ENCODE measurements at places on chromosomes 11 and 22.
A peak's percentile ranks its signal among the peaks of the same experiment; 100 is the strongest.

- no peak for DNase-seq
Observed at GRCh38 chr11:103703437-103703836, 333.0 kb upstream of the DDI1 start.

DNA sequence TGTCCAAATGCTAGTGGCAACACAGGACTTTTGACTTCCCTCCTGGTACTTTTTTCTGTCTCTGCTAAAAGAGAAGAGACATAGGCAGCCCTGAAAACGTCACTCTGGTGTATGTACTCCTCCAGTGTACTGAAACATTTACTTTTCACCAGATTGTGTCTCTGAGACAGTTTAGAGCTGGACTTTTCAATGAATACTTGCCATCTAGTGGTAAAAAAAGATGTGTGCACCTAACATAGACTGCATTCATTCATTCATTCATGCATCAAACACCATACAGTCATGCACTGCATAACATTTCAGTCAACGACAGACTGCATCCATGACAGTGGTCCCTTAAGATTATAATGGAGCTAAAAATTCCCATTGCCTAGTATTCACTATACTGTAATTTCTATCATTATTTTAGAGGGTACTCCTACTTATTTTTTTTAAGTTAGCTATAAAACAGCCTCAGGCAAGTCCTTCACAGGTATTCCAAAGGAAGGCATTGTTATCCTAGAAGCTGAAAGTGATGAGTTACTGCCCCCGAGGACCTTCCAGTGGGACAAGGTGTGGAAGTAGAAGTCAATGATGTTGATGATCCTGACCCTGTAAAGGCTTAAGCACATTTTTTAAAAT is 186.2 kb downstream of the SPON1 start:
- peak; percentile 39 for DNase-seq

DNA sequence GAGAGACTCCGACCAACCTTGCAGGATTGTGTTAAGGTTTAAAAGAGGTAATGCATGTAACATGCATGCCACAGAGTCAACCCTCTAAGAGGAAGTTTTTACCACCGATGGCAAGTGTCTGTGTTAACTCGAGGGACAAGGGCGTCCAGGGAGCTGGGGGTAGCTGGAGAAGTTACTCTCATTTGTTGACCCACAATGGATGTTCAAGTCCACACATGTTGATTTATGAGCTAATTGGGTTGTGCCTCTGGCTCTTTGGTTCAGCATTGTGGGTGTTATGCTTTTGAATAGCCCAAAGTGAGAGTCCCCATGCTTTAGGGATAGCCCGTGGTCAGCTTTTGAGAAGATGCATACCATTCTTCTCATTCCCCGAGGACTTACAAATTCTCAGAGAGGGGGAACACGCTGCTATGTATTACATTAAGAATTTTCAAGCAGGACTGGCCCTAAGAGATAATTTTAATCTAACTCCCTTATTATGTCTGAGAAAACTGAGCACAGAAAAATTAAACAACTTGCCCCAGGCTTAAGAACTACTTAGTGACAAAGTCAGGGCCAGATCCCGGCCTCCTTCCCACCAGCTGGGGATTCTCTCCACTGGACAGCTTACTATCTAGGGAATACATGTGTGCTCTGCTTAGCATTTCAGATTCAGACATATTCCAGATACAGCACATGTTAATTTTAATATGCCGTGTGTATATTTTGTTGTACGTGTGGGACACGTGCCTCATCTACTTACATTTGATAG is 5.2 kb upstream of the PLET1 start:
- no peak for DNase-seq

DNA sequence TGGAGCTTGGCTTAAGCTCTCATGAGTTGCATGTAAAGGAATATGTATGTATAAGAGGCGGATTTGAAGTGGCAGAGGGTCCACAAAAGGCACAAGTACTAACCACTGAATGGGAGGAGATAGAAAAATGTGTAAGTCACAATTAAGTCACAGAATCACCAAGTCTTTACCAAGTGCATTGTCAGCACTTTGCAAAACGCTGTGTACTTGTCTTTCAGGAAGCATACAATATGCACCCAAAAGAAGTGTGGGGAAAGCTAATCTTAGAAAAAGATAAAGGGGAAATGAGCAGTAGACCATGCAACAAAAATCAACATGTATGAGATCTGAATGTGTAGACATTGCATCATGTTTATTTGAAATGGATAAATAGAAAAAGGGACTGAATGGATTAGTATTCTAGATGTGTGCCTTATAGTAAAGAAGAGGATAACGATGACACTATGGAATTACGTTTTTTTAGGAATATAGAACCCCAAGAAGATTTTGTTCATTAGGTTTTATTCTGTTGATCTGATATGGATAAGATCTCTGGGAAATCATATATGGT is 4.5 kb downstream of the CNTF start:
- DNase-seq = no peak

DNA sequence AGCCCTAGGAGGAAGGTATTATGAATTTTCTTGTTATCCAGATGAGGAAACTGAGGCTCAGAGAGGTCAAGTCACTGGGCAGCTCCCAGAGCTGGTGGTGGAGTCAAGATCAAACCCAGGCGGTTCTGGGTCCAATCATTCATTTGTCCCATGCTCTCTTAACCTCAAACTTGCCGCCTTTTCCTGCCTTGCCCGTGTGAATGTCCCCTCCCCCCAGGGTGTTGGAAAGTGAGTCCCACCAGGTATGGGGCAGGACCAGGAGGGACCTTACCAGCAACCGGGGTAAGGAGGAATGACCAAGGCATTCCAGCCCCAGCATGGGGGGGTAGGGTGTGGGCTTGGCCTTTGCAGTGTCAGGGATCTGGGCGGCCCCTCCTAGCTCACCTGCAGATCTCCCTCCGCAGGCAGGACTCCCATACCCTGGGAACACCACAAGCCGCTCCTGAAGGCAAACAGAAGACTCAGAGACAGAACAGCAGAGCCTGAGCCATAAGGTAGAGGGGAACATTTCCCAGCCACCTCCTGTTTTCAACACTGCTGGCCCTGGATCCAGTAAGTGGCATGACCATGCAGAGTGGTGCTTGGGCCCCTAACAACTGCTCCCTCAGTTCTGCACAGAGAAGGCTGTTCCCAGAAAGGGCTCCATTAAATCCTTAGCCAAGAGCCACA is 41.2 kb upstream of the SYT7 start:
- DNase-seq = no peak

- DNase-seq = no peak
Observed at GRCh38 chr11:3904228-3904627, 48.8 kb downstream of the STIM1 start.

- DNase-seq = no peak
Observed at GRCh38 chr11:90919332-90919731, 696.5 kb upstream of the CHORDC1 start.

DNA sequence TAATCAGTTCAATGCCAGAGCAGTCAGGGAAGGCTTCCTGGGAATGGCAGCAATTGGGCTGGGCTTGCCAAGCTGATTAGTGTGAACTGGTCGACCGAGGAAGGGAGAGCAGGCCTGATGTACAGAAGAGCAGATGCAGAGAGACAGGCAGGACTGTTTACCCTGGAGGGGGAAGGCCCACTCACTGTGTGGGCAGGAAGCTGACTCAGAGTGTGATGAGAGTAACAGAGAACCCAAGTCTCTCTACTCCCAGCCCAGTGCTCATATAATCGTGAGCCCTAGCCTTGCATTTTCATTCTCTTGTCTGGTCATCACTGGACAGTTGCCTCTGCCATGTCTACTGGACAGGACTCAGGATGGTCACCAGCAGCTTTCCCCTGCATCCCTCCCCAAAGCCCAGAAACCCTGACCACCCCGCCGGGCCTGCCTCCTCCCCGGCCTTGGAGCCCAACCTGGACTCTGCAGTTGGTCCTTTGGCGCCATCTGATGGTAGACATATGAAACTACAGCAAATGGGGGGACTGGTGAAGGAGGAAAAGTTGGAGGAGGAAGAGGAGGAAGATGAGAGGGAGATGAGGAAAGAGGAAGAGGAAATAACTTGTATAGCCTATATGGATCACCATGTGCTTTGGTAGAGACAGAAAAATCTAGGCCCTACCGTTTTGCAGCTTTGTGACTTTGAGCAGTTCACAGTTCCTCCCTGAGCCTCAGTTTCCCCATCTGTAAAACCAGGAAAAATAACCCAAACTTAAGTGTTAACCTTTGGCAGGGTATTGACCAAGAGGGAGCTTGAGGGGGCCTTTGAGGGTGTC is 43.4 kb upstream of the PRDM11 start:
- DNase-seq = peak; percentile 76

GRCh38 chr11:122852074-122852795 is 13.9 kb downstream of the CRTAM start:
- peak; percentile 22 for DNase-seq

DNA sequence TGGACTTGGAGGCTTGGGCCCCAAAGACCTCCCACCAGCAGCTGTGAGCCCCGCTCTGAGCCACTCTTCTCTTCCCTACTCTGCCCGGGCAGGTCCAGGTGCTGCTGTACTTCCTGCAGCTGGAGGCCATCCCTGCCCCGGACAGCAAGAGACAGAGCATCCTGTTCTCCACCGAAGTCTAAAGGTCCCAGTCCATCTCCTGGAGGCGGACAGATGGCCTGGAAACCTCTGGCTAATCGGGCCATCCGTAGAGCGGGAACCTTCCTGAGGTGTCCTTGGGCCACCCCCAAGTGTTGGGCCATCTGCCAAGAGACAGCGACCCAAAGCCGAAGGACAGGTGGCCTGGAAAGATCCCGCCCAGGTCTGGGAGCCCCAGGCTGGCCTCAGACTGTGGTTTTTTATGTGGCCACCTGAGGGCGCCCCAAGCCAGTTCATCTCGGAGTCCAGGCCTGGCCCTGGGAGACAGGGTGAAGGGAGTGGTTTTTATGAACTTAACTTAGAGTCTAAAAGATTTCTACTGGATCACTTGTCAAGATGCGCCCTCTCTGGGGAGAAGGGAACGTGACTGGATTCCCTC is 135.1 kb downstream of the BCR start:
- peak; percentile 76 for DNase-seq

DNA sequence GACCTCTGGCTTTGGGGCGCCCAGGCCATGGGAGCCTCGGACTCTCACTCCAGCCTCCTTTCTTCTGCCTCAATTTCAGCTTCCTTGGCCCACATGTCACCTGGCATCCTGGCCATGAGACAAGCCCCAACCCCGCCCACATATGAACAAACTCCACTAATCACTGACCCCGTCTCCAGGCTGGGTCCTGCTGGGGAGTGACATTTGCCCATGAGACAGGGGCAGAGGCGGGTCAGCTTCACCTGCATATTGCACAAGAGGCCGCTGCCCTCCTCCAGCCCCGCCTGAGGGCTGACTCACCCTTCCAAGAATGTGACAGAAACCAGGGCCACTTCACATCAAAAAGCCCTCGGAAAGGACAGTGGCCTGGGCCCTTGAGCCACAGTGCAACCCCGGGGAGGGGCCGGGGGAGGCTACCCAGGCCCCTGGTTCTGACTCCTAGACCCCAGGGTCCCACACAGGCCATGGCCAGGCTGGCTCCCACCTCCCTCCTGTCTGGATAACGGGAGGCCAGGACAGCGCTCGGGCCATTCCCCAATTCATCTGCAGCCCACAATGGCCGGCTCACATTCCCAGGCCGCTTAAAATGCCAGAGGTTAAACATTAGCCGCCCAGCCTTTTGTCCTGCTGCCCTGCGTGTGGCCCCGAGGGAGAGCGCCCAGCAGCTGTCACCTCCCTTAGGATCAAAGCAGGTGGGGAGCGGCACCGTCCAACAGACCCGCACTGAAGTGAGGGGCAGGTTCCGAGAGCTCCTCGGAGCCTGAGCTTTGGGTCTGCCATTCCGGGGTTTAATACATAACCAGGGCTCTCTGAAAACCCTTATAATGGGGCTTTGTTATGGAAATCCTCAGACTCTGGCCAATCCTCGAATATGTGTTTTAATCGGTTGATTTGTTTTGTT is 42.3 kb downstream of the TRMU start:
- DNase-seq = no peak

- DNase-seq = no peak
Observed at GRCh38 chr22:21612858-21613257, 17.0 kb downstream of the YDJC start.

- no peak for DNase-seq
Observed at GRCh38 chr11:122331079-122331478, 215.1 kb upstream of the BLID start.

DNA sequence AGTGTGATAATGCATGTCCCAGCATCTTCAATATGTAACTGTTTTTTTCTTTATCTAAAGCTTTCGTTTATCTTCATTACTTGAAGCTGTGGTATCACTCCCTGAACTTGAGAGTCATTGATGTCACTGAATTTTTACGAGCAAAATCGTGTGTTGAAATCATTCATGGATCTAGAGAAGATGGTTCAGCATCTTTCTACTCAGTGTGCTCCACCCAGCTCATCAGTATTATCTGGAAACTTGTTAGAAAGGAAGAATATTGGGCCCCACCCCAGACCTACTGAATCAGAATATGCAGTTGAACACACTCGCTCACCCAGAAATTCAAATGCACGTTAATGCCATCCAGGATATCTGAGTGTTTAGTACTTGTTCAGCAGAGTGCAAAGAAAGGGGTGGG is 8.3 kb downstream of the CDON start:
- DNase-seq = no peak

GRCh38 chr11:20584093-20584774 is 15.2 kb upstream of the SLC6A5 start:
- DNase-seq = no peak

- DNase-seq = peak; percentile 60
Observed at GRCh38 chr11:95682552-95682951, 107.0 kb downstream of the FAM76B start.

- no peak for DNase-seq
Observed at GRCh38 chr11:8082391-8083087, 1.5 kb downstream of the TUB start.

GRCh38 chr22:31082606-31083376 is 1.7 kb downstream of the SMTN start:
- peak; percentile 26 for DNase-seq

GRCh38 chr11:8766043-8766987 is 83.7 kb downstream of the RPL27A start:
- DNase-seq = peak; percentile 58

GRCh38 chr11:44774731-44775130 is 48.0 kb downstream of the TSPAN18 start:
- no peak for DNase-seq
